ENCODE measurements at places on chromosomes 12 and 14.

GRCh38 chr12:115191342-115191741, 507.4 kb upstream of the TBX3 start:
- DNase-seq = no peak

DNA sequence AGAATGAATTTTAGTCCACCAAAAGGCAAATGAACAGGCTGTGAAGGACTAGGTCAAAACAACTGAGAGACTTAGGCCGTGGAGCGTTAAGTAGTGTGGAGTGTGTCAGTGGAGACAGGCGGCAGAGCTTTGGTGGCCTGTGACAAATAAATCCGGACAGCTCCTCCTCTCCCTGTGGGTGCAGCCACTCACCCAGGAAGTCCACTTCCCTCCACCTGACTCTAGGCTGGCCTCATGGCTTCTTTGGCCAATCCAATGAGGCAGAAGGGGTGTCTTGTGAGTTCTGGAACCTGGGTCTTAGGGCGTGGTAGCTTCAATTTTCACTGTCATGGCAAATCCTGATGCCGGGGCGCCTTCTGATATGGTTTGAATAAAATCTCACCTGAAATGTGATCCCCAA, 180.9 kb upstream of the C14orf180 start:
- no peak for DNase-seq

GRCh38 chr12:70366581-70367257, 629 bp downstream of the KCNMB4 start:
- DNase-seq = peak; percentile 42

GRCh38 chr12:74337951-74338350, 199.7 kb upstream of the ATXN7L3B start:
- DNase-seq = no peak

DNA sequence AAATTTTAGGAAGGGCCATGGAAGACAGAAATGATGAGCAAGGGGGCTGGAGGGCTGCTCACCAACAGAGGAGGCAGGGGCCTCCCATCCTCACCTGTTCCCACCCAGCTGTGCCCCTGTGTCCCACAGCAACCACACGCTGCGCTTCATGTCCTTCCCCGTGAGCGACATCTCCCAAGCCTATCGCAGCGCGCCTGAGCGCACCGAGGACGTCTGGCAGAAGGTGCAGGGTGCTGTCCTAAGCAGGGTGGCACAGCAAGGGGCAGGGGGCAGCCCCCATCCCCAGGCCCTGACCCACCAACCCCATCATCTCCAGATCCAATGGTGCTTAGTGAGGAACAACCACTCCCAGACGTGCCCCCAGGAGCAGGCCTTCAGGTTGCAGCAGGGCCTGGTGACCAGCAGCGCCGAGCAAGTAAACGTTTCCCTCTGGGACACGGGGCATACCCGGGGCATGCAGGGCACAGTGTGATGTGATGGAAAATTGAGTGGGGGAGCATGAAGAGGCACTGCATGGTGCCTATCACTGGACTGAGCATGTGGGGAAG, 8.1 kb downstream of the CARMIL3 start:
- DNase-seq = no peak

GRCh38 chr12:112169966-112170365, 44.6 kb downstream of the TRAFD1 start:
- no peak for DNase-seq

- DNase-seq = peak; percentile 35
These were observed 21.3 kb downstream of the LRRIQ1 start for GRCh38 chr12:85057370-85057963.

DNA sequence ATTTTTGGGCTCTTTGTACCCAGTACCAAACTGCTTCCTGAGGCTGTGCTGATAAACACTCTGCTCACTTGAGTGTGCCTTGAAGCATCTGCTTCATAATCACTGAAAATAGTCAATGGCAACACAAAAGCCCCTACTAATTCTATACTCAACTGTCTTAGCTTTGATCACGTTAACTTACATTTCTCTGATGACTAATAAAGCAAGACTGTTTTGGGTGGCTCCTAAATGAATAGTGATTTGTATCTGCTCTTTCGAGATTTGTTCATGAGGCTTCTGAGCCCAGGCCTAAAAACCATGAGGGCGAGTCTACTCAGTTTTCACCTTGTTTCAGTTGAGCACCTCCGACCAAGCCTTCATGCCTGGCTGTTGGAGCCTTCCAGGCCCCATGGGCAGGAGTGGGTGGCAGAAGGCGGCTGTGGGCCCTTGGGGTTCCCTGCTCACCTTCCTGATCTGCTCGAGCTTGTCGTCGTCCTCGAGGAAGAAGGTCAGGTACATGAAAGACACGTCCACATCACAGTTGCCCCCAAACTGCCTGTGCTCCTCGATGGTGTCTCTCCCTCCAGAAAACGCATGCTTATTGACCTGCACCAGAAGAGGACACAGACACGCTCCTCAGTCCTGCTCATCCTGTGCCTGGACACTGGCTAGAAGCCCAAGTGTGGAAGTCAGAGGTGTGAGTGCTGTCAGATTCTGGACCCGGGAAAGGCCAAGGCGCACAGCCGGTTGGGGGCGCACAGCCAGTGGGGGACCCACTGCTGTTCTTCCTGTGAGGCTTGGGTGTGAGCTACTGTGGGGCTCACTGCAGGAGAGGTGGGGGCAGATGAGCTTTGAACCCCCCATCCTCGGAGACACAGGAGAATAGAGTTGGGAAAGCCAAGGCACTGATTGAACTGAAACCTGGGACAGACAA, 13.7 kb downstream of the SLC25A47 start:
- no peak for DNase-seq

DNA sequence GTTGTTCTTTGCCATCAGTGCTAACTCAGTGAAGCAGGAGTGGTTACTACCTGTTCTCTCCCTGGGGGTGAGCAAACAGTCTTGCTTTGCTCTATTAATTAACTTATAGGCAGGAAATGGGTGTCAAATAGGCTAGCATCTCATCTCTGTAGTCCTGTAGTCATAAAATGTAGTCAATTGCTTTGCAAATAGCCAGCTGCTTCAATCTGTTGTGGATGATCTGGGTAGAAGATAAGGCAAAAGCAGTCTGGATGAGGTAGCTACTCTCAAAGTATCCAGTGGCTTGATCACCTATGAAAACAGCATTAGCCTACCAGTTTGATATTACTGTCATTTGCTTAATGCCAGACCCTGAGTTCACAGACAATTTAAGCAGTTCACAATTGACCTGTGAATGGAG, 369.0 kb upstream of the TMTC1 start:
- no peak for DNase-seq

DNA sequence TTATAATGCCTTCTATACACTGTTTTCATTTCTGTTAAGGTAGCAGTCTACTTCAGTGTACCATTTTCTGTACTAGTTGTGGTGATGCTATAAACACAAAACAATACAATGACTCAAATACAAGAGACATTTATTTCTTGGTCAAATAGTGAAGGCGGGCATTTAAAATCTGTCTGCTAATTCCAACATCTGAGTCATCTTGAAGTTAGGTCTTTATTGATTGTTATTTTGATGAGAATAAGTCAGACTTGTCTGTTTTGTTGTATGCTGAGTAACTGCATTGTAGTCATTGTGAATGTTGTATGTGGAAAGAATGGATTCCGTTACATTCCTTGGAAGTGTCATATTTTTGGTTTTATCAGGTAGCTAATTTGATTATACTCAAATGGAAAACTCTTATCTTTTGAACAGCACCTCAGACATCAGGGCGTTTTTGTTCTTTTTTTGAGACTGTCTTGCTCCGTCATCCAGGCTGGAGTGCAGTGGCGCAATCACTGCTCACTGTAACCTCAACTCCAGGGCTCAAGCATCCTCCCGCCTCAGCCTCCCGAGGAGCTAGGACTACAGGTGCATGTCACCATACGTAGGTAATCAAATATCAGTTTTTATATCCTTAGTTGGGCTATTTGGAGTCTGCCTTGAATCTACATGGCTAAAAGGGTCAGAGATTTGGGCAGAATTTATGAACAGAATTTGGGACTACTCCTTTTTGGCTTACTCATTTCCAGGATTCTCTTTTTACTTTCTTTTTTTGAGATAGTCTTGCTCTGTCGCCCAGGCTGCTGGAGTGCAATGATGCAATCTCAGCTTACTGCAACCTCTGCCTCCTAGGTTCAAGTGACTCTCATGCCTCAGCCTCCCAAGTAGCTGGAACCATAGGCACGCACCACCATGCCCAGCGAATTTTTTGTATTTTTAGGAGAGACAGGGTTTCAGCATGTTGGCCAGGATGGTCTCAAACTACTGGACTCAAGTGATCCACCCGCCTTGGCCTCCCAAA, 56.8 kb downstream of the PAPLN start:
- no peak for DNase-seq

DNA sequence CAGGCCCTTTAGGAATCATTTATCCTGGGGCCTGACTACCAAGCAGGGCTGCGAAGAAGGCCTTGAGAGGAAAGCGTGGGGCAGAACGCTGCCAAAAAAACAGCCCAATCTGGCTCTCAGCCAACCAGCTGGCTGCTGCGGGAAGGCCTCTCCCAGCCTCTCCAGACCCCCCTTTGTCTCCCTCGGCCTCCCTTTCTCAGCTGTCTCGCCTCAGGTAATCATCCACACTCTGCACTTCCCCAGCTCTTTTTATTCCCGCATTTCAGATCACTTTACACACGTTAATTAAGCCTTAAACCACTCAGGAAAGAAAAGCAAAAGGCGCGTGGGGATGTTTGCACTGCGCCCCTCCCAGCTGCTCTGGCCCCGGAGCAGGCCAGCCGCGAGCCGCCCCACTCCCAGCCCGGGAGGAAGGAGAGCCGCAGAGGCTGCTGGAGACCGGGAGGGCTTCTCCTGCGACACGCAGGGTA, 208.2 kb upstream of the FOXN3 start:
- DNase-seq = no peak

DNA sequence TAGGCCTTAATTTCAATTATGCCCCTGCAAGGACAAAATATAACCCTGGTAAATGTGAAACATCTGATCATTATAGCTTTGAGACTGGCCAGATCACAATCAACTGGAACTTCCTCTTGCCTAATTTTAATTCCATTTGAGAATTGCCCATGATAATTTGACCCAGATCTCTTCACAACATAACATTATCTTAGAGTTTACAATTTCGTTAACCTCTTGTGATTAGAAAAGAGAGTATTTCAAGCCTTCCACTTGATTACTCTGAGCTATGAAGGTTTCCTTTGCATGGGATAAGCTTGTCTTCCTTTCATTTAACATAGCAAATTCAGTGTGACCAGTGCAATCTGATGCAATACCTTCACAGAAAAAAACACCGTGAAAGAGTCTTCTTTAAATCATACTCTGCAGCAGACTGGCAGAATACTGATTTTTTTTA, 143.6 kb downstream of the DUSP6 start:
- DNase-seq = peak; percentile 41

DNA sequence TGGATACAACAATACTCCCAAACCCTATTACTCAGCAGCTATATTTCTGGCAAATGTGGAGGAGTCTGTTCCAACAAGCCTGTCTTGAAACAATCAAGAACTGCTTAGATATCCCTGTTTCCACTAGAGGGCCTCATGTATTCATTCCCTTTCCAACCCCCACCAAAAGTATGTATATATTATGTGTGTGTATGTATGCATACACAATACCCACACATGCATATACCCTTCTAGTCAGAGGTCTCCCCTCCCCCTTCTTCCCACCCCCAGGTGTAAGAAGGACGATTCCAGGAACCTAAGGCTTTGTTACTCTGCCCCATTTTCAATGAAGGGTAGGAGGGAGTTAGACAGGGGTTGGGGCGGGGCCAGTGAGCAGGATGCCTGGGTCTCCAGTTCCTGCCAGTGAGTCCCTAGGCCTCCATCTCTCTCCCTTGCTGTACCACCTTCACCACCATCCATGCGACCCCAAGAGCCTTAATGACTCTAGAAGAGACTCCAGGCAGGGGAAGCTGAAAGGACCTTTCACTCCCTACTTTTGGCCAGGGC, at the start of gene DGKA:
Gene DGKA (plus strand): TSS at position 392 of the 546 bp plus-strand sequence. CDS start 5,342 bp downstream, outside the sequence.
- peak; percentile 88 for DNase-seq

- peak; percentile 72 for DNase-seq
These were observed 4.9 kb downstream of the CDC42BPB start for GRCh38 chr14:103052407-103052806.

DNA sequence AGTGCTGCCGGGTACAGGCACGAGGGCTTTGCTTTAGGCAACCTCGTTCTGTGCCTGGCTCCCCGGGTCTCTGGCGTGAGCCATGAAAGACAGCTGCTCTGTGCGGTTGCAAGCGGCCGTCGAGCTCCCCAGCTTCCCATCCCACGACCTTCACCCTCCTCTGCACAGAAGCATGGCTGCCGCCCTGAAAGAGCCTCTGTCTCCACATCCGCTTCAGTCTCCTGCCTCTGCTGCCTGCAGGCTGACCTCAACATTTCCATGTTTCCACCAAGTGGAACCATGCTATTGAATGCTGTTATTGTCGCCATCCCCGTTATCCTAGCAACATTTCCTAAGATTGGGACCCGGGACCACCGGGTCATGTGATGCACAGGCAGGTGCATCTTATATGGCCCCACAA, 57.1 kb downstream of the KDM2B start:
- no peak for DNase-seq

DNA sequence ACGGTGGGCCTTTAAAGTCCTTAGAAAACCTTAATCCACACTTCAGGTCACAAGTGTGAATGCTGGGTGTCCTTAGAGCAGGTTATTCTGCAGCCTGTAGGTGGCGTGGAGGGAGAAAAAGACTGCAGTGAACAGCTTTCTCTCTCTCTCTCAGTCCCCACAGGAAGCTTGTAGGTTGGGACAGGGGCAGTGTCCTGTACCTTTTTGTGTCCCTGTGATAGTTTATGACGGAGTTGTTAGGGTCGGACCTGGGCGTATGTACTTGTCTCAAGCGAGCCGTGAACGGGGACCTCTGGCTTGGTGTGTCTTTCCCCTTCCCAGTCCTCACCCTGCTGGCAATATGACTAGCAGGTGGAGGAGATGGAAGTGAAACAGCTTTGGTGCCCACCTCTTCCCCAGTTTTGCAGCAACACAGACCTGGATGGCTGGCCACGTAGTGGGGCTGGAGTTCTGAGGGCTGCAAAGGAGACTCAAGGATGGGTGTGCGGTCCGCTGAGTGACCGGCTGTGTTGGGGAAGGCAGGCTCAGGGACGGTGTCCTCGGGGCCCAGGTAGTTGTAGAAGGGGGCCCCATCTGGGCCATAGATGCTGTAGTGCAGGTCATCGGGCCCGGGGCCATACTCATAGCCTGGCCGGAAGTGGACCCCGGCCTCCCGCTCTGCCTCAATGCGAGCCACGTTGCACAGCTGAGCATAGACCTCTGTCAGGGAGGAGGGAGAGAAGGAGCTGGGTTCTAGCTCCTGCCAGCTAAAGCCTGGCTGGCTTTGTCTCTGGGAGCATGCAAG, 8.9 kb downstream of the ISCA2 start:
- peak; percentile 53 for DNase-seq

- no peak for DNase-seq
These were observed 33.4 kb upstream of the ALG10 start for GRCh38 chr12:33988913-33989312.

GRCh38 chr14:52998376-52999015, 47.6 kb upstream of the FERMT2 start:
- DNase-seq = no peak

GRCh38 chr14:64337888-64338615, 43.9 kb upstream of the ESR2 start:
- DNase-seq = peak; percentile 73

- DNase-seq = no peak
These were observed 379.1 kb downstream of the APAF1 start for GRCh38 chr12:99024191-99024590.
